ENCODE measurements at places on chromosomes 2 and 18.

DNA sequence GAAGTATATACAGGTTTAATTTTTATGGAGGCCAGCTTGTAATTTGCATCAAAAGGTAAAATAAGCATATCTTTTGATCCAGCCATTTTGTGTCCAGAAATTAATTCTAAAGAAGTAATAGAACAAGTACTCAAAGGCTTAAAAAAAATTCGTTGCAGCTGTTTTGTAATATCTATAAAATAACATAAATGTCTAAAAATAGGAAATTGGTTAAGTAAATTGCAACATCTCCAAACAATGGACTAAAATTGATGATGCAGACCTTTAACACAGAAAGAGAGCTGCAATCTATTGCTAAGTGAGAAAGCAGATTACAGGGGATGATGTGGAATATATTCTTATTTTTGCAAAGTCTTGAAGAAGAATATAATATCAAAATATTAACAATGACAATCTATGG, 19.4 kb downstream of the AAK1 start:
- no peak for DNase-seq

DNA sequence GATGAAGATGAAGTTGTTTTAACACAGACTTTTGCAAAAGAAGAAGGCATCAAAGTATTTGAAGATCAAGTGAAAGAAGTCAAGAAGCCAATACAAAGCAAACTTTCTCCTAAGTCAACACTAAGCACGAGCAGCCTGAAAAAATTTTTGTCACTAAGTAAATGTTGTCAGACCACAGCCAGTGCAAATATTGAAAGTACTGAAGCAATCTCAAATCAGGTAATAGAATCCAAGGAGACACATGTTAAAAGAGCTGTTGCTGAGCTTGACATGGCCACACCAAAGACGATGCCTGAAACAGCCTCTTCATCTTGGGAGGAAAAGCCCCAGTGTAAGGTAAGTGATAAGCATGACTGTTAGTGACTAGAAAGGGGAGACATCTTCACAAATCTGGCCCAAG, 75.1 kb downstream of the FSIP2 start:
- DNase-seq, result no peak

DNA sequence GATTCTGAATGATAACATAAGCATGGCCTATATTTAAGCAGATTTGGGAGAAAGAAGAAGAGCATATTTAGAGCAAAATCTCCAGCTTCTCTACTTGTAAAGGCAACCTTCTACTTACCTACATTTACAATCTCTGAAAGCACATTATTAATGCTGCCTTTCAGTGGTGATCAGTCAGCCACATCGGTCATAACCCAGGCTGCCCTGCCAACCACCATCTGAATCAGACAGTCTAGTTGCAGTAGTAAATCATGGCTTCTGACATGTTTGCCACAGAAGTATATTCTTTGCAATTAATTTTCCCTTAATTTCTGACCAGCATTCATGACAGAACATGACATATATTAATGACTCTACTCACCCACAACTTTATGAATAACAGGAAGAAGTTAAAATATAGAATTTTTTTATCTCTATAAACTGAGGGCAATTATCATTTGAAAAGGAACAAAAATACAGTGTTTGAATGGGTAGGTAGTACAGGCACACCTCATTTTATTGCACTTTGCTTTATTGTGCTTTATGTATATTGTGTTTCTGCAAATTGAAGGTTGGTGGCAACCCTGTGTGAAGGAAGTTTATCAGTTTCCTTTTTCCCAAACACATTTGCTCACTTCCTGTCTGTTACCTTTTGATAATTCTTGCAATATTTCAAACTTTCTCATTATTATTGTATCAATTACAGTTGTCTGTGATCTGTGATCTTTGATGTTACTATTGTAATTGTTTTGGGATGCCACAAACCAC, 531.6 kb upstream of the CHAC2 start:
- DNase-seq, result no peak

GRCh38 chr2:188474316-188474715, 182.6 kb downstream of the GULP1 start:
- DNase-seq, result no peak

- DNase-seq, result no peak
These were observed 256.1 kb downstream of the CDH2 start for GRCh38 chr18:27920836-27921235.

DNA sequence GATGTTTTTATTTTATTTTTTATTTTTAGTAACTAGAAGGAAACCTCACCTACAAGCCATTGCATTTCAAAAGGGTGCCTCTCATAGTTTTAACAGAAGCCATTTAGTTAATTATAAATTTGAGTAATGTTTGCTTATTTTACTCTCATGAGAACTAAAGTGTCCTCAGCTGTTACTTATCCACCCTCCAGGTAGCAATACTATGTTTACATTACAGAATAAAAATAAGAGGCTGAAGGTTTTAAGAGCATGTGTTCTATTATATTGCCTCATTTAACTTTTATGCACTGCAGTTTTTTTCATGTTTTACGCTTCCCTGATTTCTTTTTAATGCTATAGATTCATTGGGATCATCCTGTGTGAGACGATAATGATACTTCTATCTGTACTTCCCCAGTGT, 235.5 kb downstream of the THSD7B start:
- no peak for DNase-seq

GRCh38 chr2:9740382-9741073, 102.7 kb upstream of the TAF1B start:
- no peak for DNase-seq

DNA sequence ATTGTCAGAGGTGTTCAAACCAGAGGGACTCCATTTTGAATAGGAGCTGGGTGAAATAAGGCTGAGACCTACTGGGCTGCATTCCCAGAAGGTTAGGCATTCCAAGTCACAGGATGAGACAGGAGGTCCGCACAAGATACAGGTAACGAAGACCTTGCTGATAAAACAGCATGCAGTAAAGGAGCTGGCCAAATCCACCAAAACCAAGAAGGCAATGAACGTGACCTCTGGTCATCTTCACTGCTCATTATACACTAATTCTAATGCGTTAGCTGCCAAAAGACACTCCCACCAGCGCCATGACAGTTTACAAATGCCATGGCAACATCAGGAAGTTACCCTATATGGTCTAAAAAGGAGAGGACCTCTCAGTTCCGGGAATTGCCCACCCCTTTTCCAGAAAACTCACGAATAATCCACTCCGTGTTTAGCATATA, 10.6 kb downstream of the SH3YL1 start:
- no peak for DNase-seq

- DNase-seq, result no peak
These were observed 270.7 kb downstream of the ALK start for GRCh38 chr2:29650631-29651097.

- DNase-seq, result no peak
These were observed 123.0 kb upstream of the ARHGAP28 start for GRCh38 chr18:6606411-6607085.

- no peak for DNase-seq
These were observed 276.6 kb downstream of the MREG start for GRCh38 chr2:215736653-215737290.

- DNase-seq, result no peak
These were observed 60.3 kb downstream of the CRACDL start for GRCh38 chr2:98875746-98876145.

- DNase-seq, result peak; percentile 26
These were observed 56.9 kb downstream of the DYSF start for GRCh38 chr2:71510196-71510807.

DNA sequence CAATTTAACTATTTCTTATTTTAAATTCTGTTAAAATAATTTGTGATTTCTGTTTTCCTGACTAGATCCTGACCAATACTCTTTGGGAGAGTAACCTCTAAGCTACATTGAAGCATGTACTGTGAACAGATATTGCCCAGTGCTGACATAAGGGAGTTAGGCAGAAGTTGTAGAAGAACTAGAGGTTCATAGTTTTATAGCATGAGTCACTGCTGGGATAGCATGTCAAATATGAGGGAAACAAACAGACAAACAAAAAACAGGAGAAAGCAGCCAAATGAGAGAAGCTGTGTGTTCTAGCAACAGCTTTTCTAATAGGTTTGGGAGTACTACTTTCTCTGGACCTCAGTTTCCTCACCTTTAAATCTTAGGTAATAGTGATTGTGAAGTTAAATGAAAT, 72.4 kb downstream of the CERS6 start:
- no peak for DNase-seq

GRCh38 chr2:181077128-181077709, 96.8 kb downstream of the UBE2E3 start:
- no peak for DNase-seq

DNA sequence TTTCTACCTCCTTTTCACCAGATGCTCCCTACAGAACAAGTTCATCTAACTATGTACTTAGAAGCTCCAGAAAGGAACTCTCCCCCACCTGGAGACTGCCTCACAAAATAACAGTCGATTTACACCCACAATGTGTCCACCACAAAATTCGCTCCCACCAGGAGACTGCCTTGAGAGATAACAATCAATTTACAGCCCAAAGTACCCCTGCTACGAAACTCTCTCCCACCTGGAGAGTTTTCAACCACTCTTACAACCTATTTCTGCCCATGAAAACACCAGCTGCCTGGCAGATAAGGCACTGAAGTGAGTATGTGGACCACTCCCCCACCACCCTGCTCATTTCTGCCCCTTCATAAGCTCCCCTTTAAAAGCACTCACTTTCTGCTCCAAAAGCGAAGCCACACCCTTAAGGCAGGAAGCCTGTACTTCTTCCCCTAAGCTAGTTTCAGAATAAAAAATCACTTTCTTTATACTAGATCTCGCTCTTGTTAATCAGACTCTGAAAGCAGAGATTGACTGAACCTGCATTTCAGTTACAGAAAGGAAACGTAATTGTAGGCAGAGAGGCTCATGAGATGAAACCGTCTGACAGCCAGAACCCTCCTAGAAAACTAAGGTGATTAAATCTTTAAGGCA, 94.4 kb upstream of the RBBP8 start:
- no peak for DNase-seq

GRCh38 chr2:190183539-190183938, 121.0 kb upstream of the MSTN start:
- DNase-seq, result no peak

DNA sequence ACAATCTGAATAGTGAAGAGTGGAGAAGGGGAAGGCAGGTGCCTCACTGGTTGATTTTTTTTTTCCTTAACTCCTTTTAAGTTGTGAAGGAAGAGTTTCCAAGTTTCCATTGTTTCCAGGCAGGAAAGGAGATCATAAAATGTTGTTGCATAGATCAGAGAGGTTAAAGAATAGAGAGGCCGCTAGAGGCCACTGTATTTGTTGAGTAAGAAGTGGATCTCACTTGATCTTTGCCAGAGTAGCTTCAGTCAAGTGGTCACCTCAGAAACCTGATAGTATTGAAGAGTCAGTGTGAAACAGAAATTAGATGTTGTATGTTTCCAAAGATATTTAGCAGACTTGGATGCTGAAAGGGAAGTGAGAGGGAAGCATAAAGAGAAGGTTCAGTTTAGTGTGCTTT, 17.6 kb downstream of the CTNNA2 start:
- DNase-seq, result no peak

- DNase-seq, result no peak
These were observed 532.7 kb downstream of the TDRD15 start for GRCh38 chr2:21656330-21657075.

DNA sequence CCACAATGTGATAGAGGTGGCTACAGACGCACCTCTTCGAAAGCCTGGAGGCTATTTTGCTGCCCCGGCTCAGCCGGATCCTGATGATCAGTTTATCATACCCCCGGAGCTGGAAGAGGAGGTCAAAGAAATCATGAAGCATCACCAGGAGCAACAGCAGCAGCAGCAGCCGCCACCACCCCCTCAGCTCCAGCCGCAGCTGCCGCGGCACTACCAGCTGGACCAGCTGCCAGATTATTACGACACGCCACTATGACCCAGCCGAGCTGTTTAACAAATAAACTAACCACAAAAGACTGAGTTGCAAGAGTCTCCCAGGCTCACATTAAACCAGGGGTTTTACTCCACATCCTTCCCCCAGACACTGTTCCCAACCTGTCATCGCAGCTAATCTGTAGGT, 263.8 kb downstream of the PHLPP1 start:
- DNase-seq, result no peak

- no peak for DNase-seq
These were observed 21.0 kb upstream of the HES6 start for GRCh38 chr2:238260883-238261282.

DNA sequence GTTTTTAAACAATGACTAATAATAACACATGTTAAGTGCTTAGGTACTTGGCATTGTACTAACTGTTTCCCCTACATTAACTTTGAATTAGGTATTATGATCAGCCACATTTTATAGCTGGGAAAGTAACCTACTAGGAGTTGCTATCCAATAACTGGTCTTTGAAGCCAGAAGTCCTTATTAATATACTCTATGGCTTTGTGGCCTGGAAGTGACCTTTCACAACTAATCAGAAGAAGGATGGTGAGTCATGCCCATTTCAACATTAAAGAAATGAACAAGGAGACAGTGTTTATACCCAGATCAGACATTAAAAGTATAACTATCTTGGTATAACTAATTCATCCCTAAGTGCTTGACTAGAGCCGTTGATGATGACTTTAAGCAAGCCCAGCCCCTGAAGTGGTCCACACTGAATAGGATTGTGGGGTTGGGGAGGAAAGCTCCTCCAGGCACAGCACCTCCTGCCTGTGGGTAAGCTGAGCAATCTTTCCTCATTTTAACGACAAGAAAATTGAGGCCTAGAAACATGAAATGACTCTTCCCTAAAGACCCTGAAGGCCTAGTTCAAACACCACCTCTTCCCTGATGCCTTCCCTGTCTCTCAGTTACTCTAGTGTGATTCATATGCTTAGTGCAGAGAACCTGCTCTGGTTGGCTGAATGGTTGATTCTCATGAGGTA, 71.6 kb upstream of the RFX8 start:
- DNase-seq, result no peak

DNA sequence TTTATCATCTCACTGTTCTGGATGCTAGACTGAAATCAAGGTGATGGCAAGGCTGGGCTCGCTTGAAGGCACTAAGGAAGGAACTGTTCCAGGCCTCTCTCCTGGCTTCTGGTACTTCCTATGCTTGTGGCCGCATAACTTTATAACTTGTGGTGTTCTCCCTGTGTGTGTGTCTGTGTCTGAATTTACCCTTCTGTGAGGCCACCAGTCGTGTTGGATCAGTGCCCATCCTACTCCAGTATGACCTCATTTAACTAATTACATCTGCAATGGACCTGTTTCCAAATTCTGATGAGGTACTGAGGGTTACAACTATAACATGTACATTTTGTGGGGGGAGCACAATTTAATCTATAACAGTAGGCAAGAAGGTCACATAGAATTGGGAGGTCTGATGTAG, 41.6 kb downstream of the LYPD6B start:
- DNase-seq, result no peak

Data from activated CD8-positive, alpha-beta memory T cell treated with anti-CD3 and anti-CD28 coated beads for 1 hour (primary cell).